ENCODE measurements at places on chromosomes 3 and 15. TPM values are rescaled to one million over a fixed set of nuclear protein-coding genes. Genes with fewer than 3 reads are reported as not detected.

RETNLB gene
- not detected for total RNA-seq

TLE3 gene
- 113 TPM for total RNA-seq

CPEB1 gene
- total RNA-seq = 1.3 TPM

GRCh38 chr15:95557226-95558046 lies 773.1 kb upstream of the NR2F2 start:
- DNase-seq = no peak

Measured in omental fat pad (tissue), 4 donors.